ENCODE measurements at places on chromosomes 13 and 19.
A peak's percentile ranks its signal among the peaks of the same experiment; 100 is the strongest.

GRCh38 chr13:113856716-113857065 is 7.2 kb downstream of the GAS6 start:
- no peak for DNase-seq

- DNase-seq: peak; percentile 67
These were observed 12.3 kb downstream of the ATP7B start for GRCh38 chr13:51998723-51999509.

GRCh38 chr13:74464670-74465069 is 330.5 kb upstream of the KLF12 start:
- DNase-seq: no peak

DNA sequence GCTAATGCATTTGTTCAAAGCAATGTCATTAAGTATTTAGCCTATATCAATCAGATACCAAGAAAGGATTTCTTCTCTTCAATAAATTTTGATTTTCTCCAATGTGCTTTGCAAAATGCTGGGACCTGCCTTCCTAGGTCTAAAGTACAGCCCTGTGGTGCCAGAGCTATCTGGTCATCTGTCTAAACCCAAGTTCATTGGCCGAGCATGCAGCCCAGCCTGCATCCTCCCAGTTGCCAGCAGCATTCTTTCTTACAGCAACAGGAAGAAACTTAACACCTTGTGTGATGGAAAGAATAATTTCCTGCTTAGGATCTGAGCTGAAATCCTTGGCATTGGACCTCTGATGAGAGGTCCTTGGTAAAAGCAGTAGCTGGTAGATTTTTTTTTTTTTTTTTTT is 310.0 kb downstream of the RBM26 start:
- no peak for DNase-seq

- peak; percentile 4 for DNase-seq
These were observed 1.8 kb downstream of the DACH1 start for GRCh38 chr13:71864986-71865873.

DNA sequence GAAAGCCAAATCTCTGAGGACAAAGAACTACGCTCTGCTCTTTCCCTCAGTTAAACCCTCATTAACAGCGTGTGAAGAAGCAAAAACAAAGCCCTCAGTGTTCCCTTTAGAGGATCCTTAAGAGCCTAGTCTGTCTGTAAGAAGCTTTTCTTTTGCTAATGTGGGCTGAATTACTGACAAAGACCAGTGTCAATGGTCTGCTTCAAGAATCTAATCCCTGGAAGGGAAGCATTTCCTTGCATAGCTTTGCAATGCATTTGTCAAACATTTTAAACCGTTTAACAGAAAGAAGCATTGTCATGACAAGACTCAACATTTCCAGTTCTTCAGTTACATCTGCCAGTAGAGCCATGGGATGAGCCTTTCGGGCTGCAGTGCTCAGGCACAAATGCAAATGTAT is 64.9 kb downstream of the EDNRB start:
- DNase-seq: no peak

- no peak for DNase-seq
These were observed 12.2 kb downstream of the UPF1 start for GRCh38 chr19:18843960-18844359.

- peak; percentile 12 for DNase-seq
These were observed 1.6 kb downstream of the BCAM start for GRCh38 chr19:44810234-44811121.
